H54 (cell line): ENCODE measurements at places on chromosomes 5 and 9.

DNA sequence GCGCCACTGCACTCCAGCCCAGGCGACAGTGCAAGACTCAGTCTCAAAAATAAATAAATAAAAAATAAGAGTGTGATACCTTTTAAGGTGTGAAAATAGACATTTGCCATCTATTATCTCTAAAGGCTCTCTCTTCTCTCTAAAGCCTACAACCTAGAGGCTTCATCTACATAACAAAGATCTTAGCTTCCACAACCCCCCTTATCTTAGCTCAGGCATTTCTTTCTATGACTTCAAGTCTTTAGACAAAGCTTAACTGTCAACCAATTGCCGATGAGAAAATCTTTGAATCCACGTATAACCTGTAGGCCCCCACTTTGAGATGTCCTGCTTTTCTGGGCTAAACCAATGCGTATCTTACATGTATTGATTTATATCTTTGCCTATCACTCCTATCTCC, 64.9 kb upstream of the ADAMTS19 start:
- DNase-seq = no peak

- DNase-seq = no peak
These were observed 31.0 kb upstream of the ZFR start for GRCh38 chr5:32475334-32476097.

- no peak for DNase-seq
These were observed 17.4 kb upstream of the ASPN start for GRCh38 chr9:92499701-92500100.

- no peak for DNase-seq
These were observed 59.1 kb downstream of the GALNT12 start for GRCh38 chr9:98866435-98867102.

DNA sequence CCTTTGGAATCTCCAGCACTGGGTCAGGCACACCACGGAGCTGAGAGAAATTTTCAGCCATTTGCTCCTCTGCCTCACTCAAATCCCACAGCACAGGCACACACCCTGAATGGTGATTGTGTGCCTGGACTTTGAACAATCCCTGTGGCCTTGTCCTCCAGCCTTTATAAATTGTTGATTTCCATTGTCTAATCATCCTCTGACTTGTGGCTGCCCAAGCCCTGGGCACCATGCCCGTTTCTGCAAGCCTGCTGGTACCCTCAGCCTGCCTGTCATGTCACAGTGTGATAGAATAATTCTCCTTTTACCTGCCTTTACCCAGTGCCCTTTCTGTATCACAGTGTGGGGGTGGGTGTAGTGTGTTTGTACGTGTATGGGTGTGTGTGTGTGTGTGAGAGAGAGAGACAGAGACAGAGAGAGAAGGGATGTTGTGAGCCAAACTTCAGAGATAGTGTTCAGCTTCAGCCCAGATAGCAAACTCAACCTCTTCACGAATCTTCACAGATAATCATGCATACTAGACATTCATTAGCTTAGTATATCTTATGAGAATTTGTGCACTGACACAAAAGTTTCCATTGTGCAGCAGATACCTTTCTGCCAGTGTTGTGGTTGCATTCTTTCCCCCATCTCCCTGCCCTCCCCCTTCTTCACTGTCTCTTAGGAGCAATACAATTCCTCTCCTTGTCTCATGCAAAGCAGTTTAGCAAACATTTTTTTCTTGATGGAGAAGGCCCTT, 27.8 kb upstream of the SLC44A1 start:
- no peak for DNase-seq

GRCh38 chr9:91302831-91303230, 58.9 kb downstream of the AUH start:
- DNase-seq = peak; percentile 54

DNA sequence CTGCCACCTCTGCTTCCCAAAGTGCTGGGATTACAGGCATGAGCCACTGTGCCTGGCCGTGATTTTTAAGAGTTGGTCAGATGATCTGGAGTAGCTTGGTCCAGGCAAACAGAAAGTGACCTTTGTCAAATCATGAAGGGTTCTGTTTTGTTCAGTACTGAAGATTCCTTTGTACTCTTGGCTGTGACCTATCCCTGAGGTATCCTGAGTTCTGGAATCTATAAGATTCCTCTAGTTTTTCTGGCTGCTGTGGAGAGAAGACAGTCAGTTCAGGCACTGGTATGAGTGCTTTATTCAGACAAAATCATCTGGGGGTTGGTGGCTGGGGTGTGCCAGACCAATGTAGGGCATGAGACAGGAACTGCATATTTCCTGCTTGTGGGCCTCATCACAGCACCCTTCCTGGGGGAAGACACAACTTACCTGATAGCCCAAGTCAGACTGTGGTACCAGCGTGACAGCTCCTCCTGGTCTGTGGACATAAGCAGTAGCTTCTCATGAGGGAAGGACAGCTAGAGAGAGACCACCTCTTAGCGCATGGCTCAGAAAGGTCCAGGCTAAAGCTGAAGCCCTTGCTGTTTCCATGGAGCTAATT, 3.1 kb downstream of the ARHGEF39 start:
- no peak for DNase-seq

- peak; percentile 27 for DNase-seq
These were observed 34.3 kb downstream of the MTMR12 start for GRCh38 chr5:32278406-32278805.

GRCh38 chr5:64792469-64792868, 23.7 kb downstream of the CWC27 start:
- no peak for DNase-seq

- peak; percentile 17 for DNase-seq
These were observed 87.8 kb downstream of the HAPLN1 start for GRCh38 chr5:83632874-83633273.

- DNase-seq = no peak
These were observed 730.0 kb downstream of the MAT2B start for GRCh38 chr5:164235300-164235891.

GRCh38 chr9:96513622-96514021, 63.7 kb downstream of the HABP4 start:
- DNase-seq = no peak

DNA sequence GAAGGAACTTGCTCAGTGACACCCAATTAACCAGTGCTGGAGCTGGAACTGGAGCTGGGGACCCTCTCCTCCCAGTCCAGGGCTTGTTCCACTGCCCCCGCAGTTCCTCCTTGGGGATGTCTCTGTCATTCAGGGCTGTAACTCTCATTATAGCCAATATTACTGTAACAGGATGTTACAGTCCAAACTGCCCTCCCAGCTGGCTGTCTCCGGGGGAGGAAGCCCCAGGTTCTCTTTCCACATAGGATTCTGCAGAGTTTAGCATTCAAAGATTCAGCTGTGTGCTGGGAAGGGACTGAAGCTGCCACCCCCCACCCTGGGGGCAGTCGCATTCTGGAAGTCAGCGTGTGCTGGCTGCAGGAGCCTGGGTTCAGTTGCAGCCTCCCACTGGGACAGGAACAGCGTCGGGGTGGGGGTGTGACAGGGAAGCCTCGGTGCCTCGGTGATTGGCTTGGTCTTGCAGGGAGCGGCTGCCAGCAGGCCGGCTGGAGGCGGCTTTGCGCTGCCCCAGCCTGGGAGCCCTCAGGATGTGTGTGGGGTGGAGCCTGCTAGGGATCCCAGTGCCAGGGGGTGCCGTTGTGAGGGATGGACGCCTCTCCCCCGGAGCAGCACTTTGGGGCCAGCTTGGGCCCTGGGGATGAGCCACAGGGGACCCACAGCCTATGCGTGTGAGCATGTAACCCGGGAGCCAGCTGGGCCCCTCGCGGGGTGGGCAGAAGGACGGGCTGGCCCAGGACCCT, 101.1 kb downstream of the RGS3 start:
- peak; percentile 94 for DNase-seq
